ENCODE measurements at places on chromosomes 7 and 10. TPM values are rescaled to one million over a fixed set of nuclear protein-coding genes. Genes with fewer than 3 reads are reported as not detected.

The ANKRD30A gene
- polyA plus RNA-seq = not detected

The CFAP70 gene
- polyA plus RNA-seq = 0.87 TPM

DNA sequence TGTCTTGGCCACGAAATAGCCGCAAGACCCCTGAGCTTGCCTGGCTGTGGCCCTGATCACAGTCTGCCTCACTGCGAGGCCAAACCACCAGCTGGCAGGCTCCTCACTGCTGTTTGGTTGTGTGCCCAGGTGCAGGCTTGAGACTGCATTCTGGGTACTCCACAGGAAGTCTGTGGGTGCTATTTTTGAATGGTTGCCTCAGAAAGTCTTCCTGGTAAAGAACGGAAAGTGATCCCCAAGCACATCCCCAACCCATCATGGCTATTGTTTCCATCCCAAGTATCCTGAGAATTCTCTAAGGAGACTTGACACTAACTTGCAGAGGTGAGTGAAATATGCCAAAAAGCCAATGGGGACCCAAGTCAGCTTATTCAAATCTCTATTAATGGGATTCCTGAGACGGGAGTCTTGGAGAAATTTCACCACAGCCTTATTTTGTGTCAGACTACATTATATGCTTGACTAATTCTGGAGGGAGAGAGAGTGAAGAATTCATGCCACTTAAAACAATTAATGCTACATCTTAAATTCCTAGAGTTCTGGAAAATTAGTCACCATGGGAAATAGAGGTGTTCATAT is 170.9 kb downstream of the RAMP3 start:
- H3K27me3 ChIP-seq = no peaks in the 10 kb centered on the region
- no peak overlapping the region for H3K4me3 ChIP-seq
- no peaks in the 10 kb centered on the region for H3K4me1 ChIP-seq
- DNase-seq = no peak
- no peak overlapping the region for H3K27ac ChIP-seq
- H3K36me3 ChIP-seq = no peaks in the 10 kb centered on the region

The RTKN2 gene
- 11.7 TPM for polyA plus RNA-seq

The NOS3 gene
- polyA plus RNA-seq = 3.1 TPM

DNA sequence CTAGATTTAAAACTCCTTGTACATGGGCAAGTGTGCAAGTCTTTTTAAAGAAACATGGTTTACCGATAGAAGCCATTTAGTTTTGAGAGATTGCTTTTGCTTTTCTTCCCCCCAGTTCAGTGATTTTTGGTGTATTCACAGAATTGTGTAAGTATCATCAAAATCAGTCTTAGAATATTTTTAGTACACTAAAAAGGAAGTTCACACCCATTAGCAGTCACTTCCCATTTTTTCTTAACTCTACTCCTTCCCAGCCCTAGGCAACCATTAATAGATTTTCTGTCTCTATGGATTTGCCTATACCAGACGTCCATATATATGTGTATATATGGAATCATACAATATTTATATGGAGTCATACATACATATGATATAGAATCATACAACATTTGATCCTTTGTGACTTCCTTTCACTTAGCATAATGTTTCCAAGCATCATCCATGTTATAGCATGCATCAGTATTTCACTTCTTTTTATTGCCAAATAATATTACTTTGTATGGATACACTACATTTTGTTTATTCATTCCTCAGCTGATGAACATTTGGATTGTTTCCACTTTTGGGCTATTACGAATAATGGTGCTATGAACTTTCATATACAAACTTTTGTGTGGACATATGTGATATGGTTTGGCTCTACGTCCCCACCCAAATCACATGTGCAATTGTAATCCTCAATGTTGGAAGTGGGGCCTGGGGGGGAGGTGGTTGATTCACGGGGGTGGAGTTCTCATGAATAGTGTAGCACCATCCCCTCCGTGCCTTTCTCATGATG is 16.5 kb upstream of the ARL4A start:
- no peak for DNase-seq
- no peaks in the 10 kb centered on the region for H3K4me1 ChIP-seq
- H3K27me3 ChIP-seq = no peaks in the 10 kb centered on the region
- no peak overlapping the region for H3K27ac ChIP-seq
- H3K4me3 ChIP-seq = no peak overlapping the region
- H3K36me3 ChIP-seq = no peaks in the 10 kb centered on the region

The ARID5B gene
- 1.6 TPM for polyA plus RNA-seq

The SFRP4 gene
- not detected for polyA plus RNA-seq

The AGR3 gene
- polyA plus RNA-seq = not detected

DNA sequence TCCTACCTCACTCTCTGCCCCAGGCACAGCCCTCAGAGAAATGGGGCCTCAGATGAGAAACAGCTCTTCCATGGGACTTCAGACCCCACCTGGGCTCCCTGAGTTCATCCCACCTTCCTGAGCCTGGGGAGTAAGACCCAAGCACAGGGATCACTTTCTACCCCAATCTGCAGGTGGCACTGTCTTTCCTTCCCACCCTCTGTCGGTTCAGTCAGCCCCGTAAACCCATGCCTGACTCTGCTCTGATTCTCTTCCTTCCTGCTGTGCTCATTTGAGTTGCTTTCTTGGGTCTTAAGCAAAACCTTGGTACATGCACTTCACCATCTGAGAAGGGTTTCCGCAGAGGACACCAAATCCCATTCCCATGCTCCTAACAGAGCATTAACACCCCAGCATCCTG is 306.4 kb upstream of the CDC14C start:
- no peak overlapping the region for H3K27ac ChIP-seq
- peak; percentile 2 for DNase-seq
- H3K4me3 ChIP-seq = no peak overlapping the region
- no peaks in the 10 kb centered on the region for H3K27me3 ChIP-seq
- no peaks in the 10 kb centered on the region for H3K4me1 ChIP-seq

DNA sequence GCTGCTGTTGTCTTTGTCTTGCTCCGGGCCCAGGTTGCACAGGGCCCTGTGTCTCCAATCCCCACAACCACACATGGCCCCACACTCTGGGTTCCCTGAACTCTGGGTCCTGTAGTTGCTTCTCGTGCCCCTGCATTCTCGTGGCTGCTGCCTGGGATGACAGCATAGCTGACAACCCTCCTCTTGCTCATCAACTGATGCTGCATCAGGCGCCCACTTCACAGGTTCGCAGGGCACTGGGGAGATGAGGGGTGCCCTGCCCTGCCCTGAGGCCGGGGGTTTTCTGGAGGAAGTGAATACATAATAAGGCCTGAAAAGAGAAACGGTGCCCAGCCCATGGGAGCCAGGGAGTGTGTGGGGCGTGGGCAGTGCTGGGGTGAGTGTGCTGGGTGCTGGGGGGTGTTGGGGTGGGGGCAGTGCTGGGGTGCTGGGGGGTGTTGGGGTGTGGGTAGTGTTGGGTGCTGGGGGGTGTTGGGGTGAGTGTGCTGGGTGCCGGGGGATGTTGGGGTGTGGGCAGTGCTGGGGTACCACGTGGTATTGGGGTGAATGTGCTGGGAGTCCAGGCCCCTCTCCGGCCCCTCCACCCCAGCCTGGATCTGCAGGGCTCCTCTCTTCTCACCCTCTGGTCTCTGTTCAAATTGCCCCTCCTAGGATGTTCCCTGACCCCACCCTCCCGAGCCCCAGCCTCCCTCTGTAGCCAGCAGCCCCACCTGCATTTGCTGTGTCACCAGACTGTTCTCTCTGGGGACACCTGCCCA is 2.0 kb upstream of the MTG1 start:
- H3K4me3 ChIP-seq = no peak overlapping the region
- H3K27me3 ChIP-seq = no peaks in the 10 kb centered on the region
- H3K36me3 ChIP-seq = peaks cover 10% of the 10 kb centered on the region
- no peak for DNase-seq

- no peak overlapping the region for H3K27ac ChIP-seq
- no peak overlapping the region for H3K4me3 ChIP-seq
- peaks cover 14% of the 10 kb centered on the region for H3K4me1 ChIP-seq
- no peaks in the 10 kb centered on the region for H3K27me3 ChIP-seq
- H3K36me3 ChIP-seq = no peaks in the 10 kb centered on the region
Observed at GRCh38 chr10:26173837-26174236, 42.7 kb upstream of the GAD2 start.

The SPDYE11 gene
- polyA plus RNA-seq = 0.92 TPM

- no peaks in the 10 kb centered on the region for H3K36me3 ChIP-seq
- H3K4me3 ChIP-seq = no peak overlapping the region
- H3K27ac ChIP-seq = no peak overlapping the region
- H3K27me3 ChIP-seq = no peaks in the 10 kb centered on the region
- DNase-seq = no peak
Observed at GRCh38 chr10:34281661-34282582, 533.2 kb downstream of the PARD3 start.

The GTF2IRD2 gene
- 11.1 TPM for polyA plus RNA-seq

GRCh38 chr7:47544416-47544815 is 37.5 kb downstream of the TNS3 start:
- H3K36me3 ChIP-seq = no peaks in the 10 kb centered on the region
- no peak overlapping the region for H3K4me3 ChIP-seq
- no peak overlapping the region for H3K27ac ChIP-seq
- peaks cover 13% of the 10 kb centered on the region for H3K4me1 ChIP-seq
- DNase-seq = no peak

DNA sequence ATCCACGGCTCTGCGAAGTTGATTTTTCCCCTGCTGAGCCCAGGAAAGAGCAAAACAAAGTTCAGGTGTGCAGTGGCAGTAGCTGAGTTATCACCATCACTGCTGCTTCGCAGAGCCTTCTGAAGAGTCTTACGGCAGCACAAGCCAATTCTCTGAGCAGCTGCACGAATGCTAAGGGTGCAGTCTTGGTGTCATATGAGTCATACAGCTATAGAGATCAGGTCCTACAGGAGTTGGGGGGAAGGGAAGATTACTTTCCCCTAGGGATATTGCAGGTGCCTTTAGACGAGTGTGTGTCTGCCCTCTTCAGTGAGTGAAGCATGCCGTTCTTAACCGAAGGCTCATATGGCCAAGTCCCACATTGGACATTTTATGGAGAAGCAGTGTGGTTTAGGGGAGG is 227.8 kb downstream of the CELF2 start:
- peaks cover 14% of the 10 kb centered on the region for H3K4me1 ChIP-seq
- H3K4me3 ChIP-seq = no peak overlapping the region
- no peak overlapping the region for H3K27ac ChIP-seq
- no peaks in the 10 kb centered on the region for H3K36me3 ChIP-seq
- H3K27me3 ChIP-seq = no peaks in the 10 kb centered on the region
- no peak for DNase-seq

GRCh38 chr10:103507235-103508191 is 14.0 kb downstream of the NEURL1 start:
- H3K4me3 ChIP-seq = no peak overlapping the region
- H3K27ac ChIP-seq = no peak overlapping the region
- no peak for DNase-seq
- no peaks in the 10 kb centered on the region for H3K4me1 ChIP-seq

- no peaks in the 10 kb centered on the region for H3K27me3 ChIP-seq
- H3K27ac ChIP-seq = no peak overlapping the region
- H3K4me3 ChIP-seq = no peak overlapping the region
Observed at GRCh38 chr7:996079-996872, 13.3 kb downstream of the CYP2W1 start.

DNA sequence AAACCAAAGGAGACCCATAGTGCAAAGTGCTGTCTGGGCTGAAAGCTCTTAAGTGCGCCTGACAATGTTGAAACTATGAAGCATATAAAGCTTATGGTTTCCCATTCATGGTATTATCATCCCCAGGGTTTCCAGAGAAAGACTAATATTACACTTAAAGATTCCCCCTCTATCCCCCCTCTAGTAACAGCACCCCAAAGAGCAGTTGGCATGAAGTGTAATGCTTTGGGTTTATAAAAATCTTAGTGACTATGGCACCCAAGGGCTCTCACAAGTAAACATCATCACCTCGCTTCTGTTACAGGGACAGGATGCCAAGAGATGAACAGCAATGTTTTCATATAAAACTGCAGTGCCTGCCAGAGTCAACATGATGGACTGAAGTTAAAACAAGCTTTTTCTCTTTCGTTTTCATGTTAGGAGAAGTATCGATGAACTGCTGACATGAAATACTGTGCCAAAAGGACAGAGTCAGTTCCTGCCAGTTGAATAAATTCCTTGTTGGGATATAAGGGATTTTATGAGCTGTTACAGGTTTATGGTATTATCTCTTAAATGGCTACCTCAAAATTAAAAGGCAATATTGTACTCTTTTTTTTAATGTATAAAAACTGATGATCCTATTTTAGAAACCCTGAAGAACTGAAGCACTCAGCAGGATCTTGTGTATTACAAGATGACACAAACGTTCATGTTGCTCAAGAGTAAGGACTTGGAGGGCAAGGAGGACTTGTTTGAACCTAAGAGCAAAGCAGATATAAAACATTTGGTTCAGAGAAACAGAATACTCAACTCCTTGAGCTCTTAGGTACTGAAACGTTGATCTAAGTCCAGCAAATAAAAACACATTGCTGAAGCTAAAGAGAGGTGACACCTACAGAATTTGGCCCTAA is 203.7 kb upstream of the IMMP2L start:
- no peaks in the 10 kb centered on the region for H3K36me3 ChIP-seq
- no peaks in the 10 kb centered on the region for H3K27me3 ChIP-seq
- H3K4me1 ChIP-seq = peaks cover 15% of the 10 kb centered on the region
- no peak overlapping the region for H3K4me3 ChIP-seq

The SCIN gene
- 0.92 TPM for polyA plus RNA-seq

GRCh38 chr10:14468726-14469125 is 138.0 kb upstream of the FRMD4A start:
- no peaks in the 10 kb centered on the region for H3K27me3 ChIP-seq
- no peak overlapping the region for H3K27ac ChIP-seq
- no peaks in the 10 kb centered on the region for H3K4me1 ChIP-seq
- H3K4me3 ChIP-seq = no peak overlapping the region
- no peaks in the 10 kb centered on the region for H3K36me3 ChIP-seq

- H3K27me3 ChIP-seq = no peaks in the 10 kb centered on the region
- H3K27ac ChIP-seq = no peak overlapping the region
- DNase-seq = no peak
- H3K4me3 ChIP-seq = no peak overlapping the region
Observed at GRCh38 chr10:62071846-62072281, 170.4 kb downstream of the ARID5B start.

The KLLN gene
- polyA plus RNA-seq = 0.35 TPM

The OR2A42 gene
- 2.1 TPM for polyA plus RNA-seq

- H3K4me3 ChIP-seq = no peak overlapping the region
- no peaks in the 10 kb centered on the region for H3K27me3 ChIP-seq
- H3K27ac ChIP-seq = no peak overlapping the region
- no peak for DNase-seq
- no peaks in the 10 kb centered on the region for H3K36me3 ChIP-seq
Observed at GRCh38 chr7:80707318-80707717, 68.9 kb downstream of the CD36 start.

GRCh38 chr10:31490858-31491504 is 172.0 kb downstream of the ZEB1 start:
- no peaks in the 10 kb centered on the region for H3K36me3 ChIP-seq
- no peaks in the 10 kb centered on the region for H3K4me1 ChIP-seq
- no peaks in the 10 kb centered on the region for H3K27me3 ChIP-seq
- DNase-seq = peak; percentile 80
- no peak overlapping the region for H3K4me3 ChIP-seq

All from GM23338 (cell line).